NCI-H2107 (cell line): ENCODE measurements at places on chromosomes 11 and 22.

GRCh38 chr22:36277482-36278291 lies 24.8 kb downstream of the APOL1 start:
- no peak for DNase-seq

GRCh38 chr22:48084041-48084728 lies 1321.7 kb downstream of the TBC1D22A start:
- DNase-seq, result no peak

- DNase-seq, result no peak
These were observed 36.6 kb upstream of the PCF11 start for GRCh38 chr11:83120327-83120726.

DNA sequence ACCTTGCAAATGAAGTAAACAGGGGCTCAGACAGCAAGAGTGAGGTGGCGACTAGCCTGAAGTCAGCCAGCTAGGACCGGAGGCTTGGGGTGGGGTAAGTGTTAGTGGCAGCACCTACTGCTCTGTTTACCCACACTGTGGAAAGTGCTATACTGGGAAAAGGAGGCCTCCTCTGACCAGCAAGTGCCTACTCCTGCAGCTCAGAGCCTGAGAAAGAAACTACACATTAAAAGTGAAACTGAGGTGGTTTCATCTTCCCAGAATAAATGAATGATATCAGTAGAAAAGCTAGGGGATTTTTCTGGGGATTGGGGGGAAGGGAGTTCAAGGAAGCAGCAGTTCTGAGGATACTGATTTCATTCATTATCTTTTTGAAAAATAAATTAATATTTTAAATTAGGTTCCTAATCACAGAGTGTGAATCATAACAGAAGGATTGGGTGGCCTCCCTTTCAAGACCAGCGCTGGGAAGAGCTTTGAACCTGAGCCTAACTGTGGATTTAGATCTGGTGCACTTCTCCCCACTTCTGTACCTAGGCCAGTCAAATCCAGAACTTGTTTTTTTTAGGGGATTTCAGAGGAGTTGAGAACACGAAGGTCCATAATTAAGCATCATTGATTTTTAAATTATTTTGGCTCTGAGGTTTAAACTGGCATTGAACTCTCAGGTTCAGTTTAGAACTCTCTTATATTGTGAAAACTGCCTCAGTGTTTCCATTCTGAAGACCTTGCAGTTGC lies 48.1 kb upstream of the GRAMD1B start:
- DNase-seq, result no peak

GRCh38 chr11:35154952-35155351 lies 16.0 kb downstream of the CD44 start:
- no peak for DNase-seq

- no peak for DNase-seq
These were observed 712.3 kb downstream of the METTL15 start for GRCh38 chr11:28820296-28820989.

DNA sequence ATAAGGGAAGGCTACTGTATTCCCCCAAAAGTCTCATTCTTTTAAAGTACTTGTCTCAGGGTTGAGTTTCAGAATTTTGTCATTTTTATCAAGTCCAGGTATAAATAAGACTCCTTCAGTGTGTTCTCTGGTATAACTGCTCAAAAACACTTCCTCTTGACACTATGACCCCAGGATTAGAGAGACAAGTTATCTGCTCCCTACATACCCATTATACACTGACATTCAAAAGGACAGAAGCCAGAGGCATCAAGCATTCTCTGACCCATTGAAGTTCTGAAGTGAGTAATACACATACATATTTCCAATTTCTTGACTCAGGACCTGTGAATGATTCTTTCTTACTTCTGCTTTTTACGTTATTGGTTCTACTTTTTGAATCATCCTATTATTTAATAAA lies 447.8 kb upstream of the CNTN5 start:
- DNase-seq, result no peak
